Vagina (tissue), 2 donors: ENCODE measurements at places on chromosomes 16 and 17. TPM values are rescaled to one million over a fixed set of nuclear protein-coding genes. Genes with fewer than 3 reads are reported as not detected.

- peaks cover 5% of the 10 kb centered on the region for H3K4me1 ChIP-seq
- H3K36me3 ChIP-seq, result no peaks in the 10 kb centered on the region
- H3K27me3 ChIP-seq, result no peaks in the 10 kb centered on the region
- DNase-seq, result no peak
These were observed 33.4 kb upstream of the IL34 start for GRCh38 chr16:70612931-70613330.

GRCh38 chr16:3243882-3244281 is 8.9 kb upstream of the ZNF200 start:
- no peaks in the 10 kb centered on the region for H3K27me3 ChIP-seq
- H3K27ac ChIP-seq, result no peak overlapping the region
- no peak overlapping the region for H3K4me3 ChIP-seq
- H3K4me1 ChIP-seq, result no peaks in the 10 kb centered on the region
- no peak for DNase-seq
- H3K36me3 ChIP-seq, result no peaks in the 10 kb centered on the region

DNA sequence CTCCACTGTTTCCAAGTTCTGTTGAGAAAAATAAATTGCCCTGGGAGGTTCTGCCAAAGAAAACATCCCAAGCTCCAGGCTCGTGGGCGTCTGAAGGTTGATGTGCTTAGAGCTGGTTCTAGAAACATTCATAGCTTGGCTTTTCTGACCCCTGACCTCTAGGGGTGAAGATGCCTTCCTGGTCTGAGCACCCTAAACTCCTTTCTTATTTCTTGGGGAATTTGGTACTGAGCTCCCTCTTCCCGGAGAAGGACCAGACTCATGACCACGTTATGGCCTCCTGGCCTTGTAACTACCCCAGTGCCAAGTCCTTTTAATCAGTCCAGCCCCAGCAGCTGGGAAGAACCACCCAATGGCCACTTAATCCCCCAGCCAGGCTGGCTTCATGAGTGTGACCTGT is 66.4 kb downstream of the MYH11 start:
- no peaks in the 10 kb centered on the region for H3K36me3 ChIP-seq
- DNase-seq, result no peak
- H3K4me3 ChIP-seq, result no peak overlapping the region
- peaks cover 12% of the 10 kb centered on the region for H3K4me1 ChIP-seq
- no peak overlapping the region for H3K27ac ChIP-seq
- H3K27me3 ChIP-seq, result no peaks in the 10 kb centered on the region

GRCh38 chr17:19724501-19725420 is 8.4 kb upstream of the SLC47A2 start:
- H3K36me3 ChIP-seq, result no peaks in the 10 kb centered on the region
- H3K27ac ChIP-seq, result peak overlapping the region; percentile 95
- no peak for DNase-seq
- no peaks in the 10 kb centered on the region for H3K27me3 ChIP-seq
- H3K4me1 ChIP-seq, result peaks cover 71% of the 10 kb centered on the region
- H3K4me3 ChIP-seq, result peak overlapping the region; percentile 24

DNA sequence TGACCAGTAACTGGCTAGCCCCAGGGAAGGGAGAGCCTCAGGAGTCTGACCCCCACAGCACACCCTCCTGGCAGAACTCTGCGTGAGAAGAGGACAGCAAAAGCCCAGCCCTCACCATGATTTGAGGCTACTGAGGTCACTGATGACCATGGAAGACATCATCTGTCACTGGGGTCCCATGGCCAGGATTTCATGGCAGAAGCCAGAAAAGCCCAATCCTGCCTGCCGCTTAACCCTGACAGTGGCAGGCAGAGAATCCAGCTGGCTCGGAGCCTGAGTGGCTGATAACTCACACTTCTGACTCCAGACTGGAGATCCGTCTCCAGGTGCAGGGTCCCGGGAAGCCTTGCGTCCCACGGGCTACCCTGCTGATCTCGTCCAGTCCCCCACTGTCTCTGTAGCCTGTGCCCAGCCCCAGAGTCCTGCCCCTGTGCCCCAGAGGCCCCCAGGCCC is 17.5 kb downstream of the GRIN2C start:
- H3K36me3 ChIP-seq, result no peaks in the 10 kb centered on the region
- H3K27ac ChIP-seq, result no peak overlapping the region
- peaks cover 30% of the 10 kb centered on the region for H3K4me1 ChIP-seq
- DNase-seq, result no peak

DNA sequence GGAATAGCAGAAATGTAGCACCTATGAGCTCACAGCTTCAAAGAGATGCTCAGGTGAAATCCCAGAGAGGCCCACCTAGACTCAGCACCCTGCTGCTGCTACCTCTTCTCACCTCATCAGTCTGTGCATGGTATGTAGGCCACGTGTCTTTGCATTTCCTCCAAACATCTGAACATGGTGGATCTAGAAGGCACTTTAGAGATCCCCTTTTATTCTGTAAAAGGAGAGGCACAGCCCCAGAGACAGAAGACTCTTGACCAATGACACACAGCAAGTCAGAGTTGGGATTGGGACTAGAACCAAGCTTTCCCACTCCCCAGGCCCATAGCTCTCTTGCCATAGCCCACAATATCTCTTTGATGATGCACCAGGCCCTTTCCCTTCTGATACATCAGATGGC is 19.4 kb upstream of the NKD1 start:
- no peaks in the 10 kb centered on the region for H3K27me3 ChIP-seq
- no peaks in the 10 kb centered on the region for H3K4me1 ChIP-seq
- H3K4me3 ChIP-seq, result no peak overlapping the region
- H3K27ac ChIP-seq, result no peak overlapping the region

SLC12A3 gene
- not detected for total RNA-seq

BRD7 gene
- 49.6 TPM for total RNA-seq

TBX21 gene
- 2.9 TPM for total RNA-seq

GPR139 gene
- not detected for total RNA-seq

KIF2B gene
- total RNA-seq, result not detected

PIK3R5 gene
- total RNA-seq, result 10.6 TPM

SNAI3 gene
- total RNA-seq, result not detected

PROCA1 gene
- total RNA-seq, result 1.5 TPM

TMEM114 gene
- total RNA-seq, result not detected

ATP2A3 gene
- 15.5 TPM for total RNA-seq
